NCI-H1092 (cell line): ENCODE measurements at places on chromosomes 5 and 9.

- peak; percentile 88 for DNase-seq
Measured at GRCh38 chr9:130196643-130197042, 24.4 kb downstream of the NCS1 start.

DNA sequence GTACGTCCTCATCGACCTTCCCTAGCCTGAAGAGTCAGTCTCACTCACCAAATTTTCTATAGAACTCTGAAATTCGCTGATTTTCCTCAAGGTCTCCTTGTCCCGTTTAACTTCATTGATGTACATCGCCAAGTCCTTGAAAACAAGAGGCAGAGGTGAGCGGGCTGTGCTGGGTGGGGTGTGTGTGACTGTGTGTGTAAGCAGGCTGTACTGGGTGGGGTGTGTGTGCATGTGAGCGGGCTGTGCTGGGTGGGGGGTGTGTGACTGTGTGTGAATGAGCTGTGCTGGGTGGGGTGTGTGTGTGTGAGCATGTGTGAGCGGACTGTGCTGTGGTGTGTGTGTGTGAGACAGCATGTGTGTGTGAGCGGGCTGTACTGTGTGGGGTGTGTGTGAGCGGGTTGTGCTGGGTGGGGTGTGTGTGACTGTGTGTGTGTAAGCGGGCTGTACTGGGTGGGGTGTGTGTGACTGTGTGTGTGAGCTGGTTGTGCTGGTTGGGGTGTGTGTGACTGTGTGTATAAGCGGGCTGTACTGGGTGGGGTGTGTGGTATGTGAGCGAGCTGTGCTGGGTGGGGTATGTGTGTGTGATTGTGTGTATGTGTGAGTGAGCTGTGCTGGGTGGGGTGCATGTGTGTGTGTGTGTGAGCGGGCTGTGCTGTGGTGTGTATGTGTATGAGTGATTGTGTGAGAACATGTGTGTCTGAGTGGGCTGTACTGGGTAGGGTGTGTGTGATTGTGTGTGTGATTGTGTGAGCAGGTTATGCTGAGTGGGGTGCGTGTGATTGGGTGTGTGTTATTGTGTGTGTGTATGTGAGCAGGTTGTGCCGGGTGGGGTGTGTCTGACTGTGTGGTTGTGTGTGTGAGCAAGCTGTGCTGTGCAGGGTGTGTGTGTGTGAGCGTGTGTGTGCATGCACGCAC, 53.8 kb upstream of the SARDH start:
- DNase-seq = no peak

DNA sequence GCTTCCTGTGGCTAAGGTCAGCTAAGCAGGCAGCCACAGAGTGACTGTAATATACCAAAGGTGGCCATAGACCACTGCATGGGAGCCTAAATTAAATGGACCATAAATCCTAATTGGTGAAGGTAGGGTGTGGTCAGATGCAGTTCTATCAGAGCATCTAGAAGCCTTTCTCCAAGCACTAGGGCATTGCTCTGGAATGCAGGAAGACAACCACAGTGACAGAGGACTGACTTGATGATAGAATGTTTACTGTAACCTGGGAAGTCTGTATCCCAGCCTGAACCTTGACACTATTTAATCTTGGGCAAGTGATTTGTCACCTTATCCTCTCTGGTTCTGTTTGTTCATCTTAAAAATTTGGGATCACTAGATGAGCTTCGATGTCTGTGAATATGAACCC, 2.3 kb downstream of the FBXO38 start:
- no peak for DNase-seq

GRCh38 chr5:97923997-97924396, 741.0 kb upstream of the RIOK2 start:
- DNase-seq = no peak

- DNase-seq = no peak
Measured at GRCh38 chr5:88892669-88893068, 9.7 kb upstream of the MEF2C start.

GRCh38 chr5:119919279-119919678, 289.9 kb downstream of the FAM170A start:
- no peak for DNase-seq

DNA sequence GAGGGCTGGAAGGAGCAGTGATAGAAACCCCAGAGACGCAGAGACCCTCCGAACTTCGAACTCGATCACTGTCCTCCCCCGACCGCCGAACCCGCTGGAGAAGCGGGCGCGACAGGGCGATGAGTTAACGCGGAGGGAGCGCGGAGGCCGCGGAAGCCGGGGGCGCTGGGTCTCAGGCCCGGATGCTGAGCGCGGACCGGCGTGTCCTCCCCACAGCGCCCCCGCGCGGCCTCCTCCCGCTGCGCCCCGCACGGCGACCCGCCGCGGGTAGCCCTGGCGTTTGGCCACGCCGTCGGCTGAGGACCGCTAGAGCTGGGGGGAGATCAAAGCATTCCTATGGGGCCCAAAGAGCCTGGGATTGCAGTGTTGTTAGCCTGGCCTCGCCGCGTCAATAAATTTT, 7.7 kb upstream of the DMRT2 start:
- DNase-seq = no peak

- DNase-seq = no peak
Measured at GRCh38 chr5:93150311-93151012, 430.6 kb downstream of the NR2F1-AS1 start.

DNA sequence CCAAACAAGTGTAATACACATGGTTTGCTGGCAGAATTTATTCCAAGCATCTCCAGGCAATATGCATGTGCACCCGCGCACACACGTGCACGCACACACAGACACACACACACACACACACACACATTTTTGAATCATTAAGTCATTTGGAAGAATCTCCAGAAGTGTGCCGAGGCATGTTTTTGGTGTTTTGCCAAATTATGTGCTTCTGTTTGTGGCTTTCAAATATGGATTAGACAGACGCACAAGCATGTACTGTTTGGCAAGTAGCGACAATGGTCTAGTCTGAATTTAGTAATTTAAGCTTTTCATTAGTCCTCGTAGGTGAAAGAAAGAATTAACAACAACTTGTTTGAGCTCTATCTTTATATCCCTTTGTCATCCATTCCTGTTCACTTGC, 36.7 kb downstream of the NFIB start:
- DNase-seq = no peak

DNA sequence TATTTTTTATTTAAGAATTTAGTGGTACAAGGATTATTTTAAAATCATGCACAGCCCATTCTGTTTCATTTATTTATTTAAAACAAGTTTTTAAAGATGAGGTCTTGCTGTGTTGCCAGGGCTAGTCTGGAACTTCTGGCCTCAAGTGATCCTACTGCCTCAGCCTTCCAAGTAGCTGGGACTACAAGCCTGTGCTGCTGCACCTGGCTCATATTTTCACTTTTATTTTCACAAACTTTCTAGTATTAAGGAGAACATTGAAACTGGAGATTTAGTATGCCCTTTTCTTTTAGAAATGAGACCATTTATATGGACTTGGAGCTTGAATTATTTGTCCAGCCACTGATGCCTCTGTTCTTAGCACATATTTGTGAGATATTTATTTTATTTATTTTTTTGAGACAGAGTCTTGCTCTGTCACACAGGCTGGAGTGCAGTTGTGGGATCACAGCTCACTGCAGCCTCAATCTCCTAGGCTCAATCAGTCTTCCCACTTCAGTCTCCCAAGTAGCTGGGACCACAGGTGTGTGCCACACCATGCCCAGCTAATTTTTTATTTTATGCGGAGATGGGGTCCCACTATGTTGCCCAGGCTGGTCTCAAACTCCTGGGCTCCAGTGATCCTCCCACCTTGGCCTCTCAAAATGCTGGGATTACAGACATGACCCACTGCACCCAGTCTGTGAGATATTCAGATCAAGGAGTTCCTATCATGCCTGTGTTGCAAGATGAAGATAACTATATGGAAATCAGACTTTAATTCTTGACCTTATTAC, 7.4 kb downstream of the DMXL1 start:
- DNase-seq = no peak

GRCh38 chr5:505951-506525, 18.2 kb downstream of the SLC9A3 start:
- no peak for DNase-seq

DNA sequence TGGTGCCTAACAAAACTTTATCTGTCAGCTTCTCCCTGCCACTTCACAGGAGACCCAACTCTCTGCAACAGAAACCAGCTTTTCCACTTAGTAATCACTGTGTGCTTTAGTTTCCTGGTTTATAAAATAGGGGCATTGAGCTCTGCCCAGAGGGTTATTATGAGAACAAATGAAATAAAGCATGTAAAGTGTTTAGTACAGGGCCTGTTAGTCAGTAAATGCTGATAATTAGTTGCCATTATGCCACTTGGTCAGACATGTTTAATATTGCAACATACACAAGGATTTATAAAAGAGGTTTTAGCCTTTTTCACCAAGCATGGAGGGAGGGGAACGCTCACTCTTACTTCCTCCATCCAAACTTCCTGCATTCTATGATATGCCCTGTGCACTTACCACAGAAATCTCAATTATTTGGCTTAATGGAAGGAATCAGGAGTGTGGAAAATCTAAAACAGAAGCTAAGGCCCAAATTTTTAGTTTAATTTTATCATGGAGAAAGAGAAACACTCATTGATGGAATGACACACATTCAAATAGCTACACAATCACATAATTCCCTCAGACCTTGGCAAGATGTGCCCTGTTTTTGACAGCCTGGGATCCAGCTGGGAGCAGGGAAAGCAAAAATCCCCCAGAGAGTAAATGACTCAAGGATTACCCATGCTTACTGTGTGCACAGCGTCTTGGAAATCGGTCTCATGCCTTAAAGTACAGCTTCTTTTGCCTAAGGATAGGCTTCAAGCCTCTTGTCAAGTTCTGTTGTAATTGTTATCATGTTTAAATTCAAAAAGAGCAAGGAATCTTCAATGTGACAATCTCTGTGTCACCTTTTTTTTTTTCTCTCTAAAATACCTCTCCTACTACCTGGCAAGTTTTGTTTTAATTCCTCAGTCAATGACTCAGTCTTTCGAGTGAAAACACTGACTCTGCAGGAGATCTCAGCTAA, 34.0 kb downstream of the ZNF474 start:
- DNase-seq = no peak

GRCh38 chr5:16995372-16995771, 59.3 kb upstream of the MYO10 start:
- no peak for DNase-seq

DNA sequence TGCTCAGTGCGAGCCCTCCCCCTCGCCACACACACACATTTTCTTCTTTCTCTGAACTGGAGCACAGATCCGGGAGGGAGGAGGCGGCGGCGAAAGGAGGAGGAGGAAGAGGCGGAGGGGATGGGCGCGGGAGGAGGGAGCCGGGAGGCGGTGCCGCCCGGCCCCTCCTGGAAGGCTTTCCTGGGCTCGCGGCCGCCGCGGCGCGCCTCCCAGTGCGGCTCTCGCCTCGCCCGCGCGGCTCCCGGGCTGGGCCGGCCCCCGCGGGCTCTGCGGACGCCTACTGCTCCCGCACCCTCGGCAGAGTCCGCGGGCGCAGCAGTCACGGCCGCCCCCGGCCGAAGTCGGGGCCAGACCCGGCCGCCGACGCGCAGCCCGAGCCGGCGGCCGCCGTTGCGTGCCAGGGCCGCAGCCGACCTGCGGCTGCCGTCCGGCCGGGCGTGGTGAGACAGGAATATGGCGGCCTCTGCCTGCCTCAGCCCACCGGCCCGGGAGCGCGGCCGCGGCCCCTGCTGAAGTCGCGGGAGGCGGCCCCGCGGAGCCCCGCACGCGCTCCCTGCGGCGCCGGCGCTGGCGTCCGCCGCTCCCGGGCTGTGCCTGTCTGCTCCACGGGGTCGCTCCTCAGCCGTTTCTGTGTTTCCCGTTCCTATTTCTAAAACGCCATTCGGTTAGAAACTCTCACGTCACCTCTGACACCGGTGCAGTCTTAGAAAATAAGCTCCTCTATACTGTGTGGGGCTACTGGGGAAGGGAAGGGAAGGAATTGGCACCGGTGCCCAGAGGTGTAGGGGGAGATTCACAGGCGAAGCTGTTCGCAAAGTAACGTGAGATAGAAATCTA, 500 bp upstream of the GNAQ start:
- DNase-seq = peak; percentile 81

DNA sequence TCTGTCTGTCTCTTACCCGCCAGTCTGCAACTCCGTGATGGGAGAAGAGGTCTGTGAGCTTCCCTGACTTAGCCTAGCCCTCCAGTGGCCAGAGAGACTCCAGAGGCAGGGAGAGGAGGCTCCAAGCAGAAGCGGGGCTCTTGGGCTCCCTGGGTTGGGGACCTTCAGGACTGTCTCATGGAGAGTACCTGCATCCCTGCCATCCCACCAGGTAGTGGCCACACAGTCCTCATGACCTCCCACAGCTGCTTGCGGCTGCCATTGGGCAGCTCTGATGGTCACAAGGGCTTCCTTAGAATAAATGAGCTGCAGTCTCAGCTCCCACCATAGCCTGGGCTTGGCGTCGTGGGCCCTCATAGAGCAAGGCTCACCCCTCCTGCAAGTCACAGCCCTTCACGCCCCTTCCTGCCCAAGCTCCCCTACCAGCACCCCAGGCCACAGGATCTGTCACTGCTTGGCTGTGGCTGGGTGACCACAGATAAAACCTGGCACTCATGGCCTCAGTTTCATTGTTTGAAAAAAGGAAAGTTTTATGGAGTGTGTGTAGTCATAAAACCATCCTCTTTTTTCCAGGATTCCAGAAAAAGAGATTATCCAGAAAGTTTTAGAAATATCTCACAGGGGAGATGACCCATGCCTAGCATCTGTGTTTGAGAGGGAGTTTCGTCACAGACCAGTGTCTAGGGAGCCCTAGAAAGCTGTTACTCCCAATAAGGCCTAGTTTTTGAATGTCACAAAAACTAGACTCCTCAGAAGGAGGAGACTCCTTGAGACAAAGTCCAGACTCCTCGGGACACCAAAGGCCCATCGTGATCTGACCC, 48.4 kb downstream of the PPARGC1B start:
- DNase-seq = no peak

DNA sequence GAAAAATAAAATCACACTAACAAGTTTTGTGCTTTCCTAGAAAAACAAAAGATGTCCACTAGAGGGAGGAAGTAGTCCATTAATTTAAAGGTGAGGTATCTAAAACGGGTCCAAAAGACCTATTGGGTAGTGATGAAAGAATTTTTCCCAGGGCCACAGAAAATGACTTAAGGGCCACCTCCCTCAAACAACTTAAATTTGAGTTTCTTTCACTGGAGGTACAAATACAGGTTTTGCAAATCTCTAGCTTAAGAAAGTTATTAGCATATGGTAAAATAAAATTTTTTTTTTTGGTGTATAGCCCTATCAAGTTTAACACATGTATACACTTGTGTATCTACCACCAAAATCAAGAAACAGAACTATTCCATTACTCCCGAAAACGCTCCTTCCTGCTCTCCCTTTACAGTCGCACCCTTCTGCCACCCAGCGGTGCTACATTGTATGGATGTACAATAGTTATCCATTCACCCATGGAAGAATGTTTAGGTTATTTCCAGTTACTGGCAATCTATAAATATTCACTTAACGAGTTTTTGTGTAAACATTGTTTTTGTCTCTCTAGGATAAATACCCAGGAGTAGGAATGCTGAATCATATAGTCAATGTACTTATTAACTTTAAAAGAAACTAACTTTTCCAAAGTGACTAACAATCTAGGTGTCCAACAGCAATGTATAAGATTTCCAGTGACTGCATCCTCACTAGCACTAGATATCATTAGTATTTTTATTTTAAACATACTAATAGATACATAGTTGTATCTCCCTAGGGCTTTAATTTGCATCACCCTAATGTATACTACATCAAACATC, 21.9 kb downstream of the DEPDC1B start:
- no peak for DNase-seq
